ENCODE measurements at places on chromosomes 12 and 14.
A peak's percentile ranks its signal among the peaks of the same experiment; 100 is the strongest.

GRCh38 chr12:89707703-89708564, 704 bp downstream of the ATP2B1 start:
- no peak for DNase-seq

DNA sequence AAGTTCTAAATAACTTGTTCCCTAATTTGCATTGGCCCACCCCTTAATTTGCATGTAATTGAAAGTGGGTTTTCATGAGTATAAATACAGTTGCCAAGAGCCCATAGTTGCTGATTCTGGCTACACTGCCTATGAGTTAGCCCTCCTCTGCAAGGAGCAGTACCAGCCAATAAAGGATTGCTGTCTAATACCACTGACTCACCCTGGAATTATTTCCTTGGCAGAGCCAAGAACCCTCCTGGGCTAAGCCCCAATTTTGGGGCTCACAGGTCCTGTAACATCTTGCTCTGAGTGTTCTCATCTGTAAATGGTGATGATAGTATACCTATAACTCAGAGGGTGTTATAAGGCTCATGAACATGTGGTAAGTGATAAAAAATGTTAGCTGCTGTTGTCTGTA, 6.8 kb downstream of the TTC8 start:
- no peak for DNase-seq

DNA sequence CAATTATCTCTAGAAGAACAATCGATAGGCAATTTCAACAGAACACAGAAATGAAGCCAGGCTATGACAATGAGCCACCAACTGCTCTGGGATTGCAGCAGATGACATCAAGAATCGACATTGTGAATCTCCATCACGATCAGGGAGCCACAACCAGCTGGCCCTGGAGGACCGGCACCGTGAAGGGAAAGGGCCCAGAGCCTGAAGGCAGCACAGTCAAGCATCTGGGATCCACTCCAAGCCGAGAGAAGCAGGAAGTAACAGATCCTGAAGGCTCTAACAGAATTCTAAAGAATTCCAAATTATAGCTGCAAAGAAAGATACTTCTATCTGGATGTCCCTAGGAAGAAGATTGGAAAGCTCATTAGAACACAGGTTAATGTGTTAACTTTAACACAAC, 61.0 kb downstream of the LRRC74A start:
- DNase-seq: no peak

DNA sequence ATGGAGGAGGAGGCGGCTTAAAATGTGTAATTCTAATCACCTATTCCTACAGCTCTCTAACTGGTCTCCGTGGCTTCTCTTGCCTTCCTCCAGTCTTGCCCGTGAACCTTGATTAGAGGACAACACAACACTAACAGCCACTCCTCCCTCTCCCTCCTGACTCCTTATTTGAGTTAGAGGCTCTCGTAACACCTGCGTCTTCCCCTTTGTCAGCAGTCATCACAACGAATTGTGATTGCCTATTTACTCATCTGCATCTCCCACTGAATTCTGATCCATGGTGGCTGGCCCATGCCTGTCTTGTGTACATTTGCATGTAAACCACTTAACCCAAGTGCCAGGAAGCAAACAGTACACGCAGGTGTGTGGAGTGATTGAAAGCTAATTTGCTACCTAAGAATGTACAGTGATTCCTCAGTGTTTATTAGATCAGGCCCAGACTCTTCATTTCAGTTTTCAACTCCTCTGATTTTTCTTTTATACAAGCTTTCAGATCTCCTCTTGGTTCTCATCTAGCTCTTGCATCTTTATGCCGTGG, 154.5 kb downstream of the MON2 start:
- no peak for DNase-seq

DNA sequence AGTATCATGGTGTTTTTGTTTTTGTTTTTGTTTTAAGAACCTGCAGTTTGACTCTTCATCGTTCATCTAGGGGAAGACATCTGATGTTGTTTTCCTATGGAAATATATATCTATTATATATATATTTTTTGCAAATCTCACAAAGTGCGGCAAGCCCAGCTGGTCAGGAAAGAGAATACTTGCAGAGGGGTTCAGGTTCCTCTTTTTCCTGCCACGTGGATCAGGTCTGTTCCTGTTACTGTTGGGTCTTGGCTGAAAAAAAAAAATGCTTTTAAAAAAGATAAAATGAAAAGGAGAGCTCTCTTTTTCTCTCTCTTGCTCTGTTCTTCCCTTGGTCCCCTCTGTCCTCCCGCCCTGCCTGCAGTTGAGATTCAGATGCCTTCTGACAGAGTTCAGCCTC, 179.4 kb upstream of the BCL2L14 start:
- DNase-seq: no peak

GRCh38 chr14:56949828-56950227, 139.5 kb upstream of the OTX2 start:
- DNase-seq: no peak

DNA sequence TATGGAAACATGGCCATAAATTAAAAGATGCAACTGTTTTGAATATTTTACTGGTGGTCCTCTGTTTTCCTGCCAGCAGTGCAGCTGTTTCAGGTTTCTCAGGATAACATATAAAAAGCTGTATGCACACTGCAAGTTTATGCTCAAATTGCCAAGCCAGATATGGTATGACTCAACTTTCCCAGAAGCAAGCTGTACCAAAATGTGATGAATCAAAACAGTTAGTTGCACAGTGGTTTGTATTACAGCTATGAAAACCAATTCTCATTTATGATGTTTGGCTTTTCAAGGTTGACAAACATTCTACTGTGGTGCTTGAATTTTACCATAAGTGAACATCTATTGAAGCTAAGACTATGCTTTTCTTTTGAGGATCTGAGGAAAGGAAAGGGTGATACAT, 15.5 kb downstream of the TRMT5 start:
- no peak for DNase-seq

DNA sequence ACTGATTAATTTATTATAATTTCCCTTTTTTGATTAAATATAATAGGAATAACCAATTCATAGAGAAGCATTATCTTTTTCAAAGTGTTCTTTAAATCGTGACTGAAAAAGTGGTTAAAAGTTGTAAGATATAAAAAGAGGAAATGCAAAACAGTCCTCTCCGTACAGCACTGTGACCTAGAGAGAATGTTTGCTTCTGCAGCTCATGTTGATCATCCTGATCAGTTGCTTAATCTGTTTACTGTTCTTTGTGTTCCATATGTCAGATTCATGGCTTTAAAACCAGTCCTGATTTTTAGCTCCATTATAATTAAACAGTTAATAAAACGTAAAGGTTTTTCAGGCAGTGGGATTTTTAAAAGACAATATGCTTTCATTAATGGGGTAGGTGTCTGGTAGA, 4.7 kb downstream of the TTC8 start:
- DNase-seq: peak; percentile 3

DNA sequence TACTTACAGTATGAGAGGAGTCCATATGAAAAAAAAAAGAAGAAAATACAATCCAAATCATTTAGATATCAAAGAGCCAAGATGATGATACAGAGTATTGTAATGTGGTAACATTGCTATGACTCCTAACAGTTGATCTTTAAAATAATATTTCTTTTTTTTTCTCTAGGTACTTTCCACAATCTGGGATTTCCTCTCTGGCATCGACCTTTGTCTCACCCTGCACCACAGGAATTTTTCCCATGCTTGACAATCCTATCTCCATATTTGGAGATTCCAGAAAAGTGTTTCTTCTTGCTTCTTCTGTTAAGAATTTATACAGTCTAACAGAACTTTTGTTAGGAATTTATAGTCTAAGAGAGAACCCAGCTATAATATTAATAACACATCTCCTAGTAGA, 184.4 kb downstream of the ITPR2 start:
- no peak for DNase-seq

GRCh38 chr14:40025101-40025500, 592.9 kb upstream of the FBXO33 start:
- no peak for DNase-seq

GRCh38 chr12:21566223-21566906, 38.3 kb downstream of the GYS2 start:
- no peak for DNase-seq

- no peak for DNase-seq
Measured at GRCh38 chr14:19918553-19919264, 1.7 kb upstream of the OR4K5 start.

Measured in GF-D8 (cell line).